Liver (tissue), 10 donors: ENCODE measurements at places on chromosomes 5 and 9. TPM values are rescaled to one million over a fixed set of nuclear protein-coding genes. Genes with fewer than 3 reads are reported as not detected.

The CLPTM1L gene
- total RNA-seq, result 255 TPM

The PIP5K1B gene
- total RNA-seq, result 30.9 TPM

The PCDHGB4 gene
- 1.7 TPM for total RNA-seq

The ZNF354B gene
- total RNA-seq, result 8.3 TPM

The ADCY2 gene
- not detected for total RNA-seq

The PCDHA13 gene
- not detected for total RNA-seq

The C9orf153 gene
- 0.42 TPM for total RNA-seq

The RMND5B gene
- total RNA-seq, result 24.8 TPM

The SLC25A2 gene
- total RNA-seq, result 0.42 TPM

The GNA14 gene
- 1.1 TPM for total RNA-seq
